Hematopoietic multipotent progenitor cell treated with erythropoietin and hydrocortisone succinate and interleukin-3 and kit ligand, for 15 days (in vitro differentiated cells): ENCODE measurements at places on chromosomes 4 and X.

DNA sequence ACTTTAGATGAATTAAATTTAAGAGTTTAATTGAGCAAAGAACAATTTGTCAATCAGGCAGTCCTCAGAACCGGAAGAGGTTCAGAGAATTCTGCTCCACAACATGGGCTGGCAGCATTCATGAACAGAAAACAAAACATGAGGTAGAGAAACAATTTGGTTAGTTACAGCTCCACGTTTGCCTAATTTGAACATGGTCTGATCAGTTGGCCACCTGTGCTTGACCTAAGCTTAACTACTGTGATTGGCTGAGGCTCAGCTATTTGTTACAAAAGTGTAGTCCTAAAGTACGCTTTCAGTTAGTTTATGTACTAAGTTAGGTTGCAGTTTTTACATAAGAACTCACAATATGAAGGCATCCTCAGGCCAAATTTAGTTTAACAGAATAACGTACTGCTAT, 258.6 kb downstream of the ADAM29 start:
- DNase-seq = no peak

DNA sequence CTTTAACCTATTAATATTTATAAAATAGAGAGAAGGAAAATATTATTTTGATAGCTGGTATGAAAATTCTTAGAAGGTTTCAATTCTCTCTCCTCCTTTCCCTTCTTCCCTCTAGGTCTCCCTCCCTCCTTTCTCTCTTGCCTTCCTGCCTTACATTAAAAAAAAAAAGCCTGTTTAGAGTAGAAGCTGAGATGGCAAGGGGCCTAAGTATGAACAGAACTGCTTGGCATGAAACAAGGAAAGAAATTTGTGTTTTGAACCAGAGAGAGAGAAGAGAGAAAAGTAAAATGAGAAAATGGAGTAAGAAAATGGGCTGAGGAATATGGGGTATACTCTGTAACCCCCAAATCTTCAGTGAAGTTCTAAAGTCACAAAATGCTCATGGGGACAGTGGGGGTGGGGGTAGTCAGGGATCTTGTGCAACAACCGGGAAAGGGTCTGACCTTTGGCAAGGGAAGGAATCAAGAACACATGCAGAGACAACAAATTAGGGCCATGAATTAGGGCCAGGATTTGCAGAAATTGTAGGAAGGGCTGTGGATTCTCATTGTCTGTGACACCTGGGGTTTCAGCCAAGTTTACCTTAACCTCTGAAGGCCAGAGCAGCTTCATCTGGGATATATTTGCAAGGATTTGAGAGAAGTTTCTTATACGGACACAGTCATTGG, 30.6 kb downstream of the SUPT20HL2 start:
- no peak for DNase-seq

DNA sequence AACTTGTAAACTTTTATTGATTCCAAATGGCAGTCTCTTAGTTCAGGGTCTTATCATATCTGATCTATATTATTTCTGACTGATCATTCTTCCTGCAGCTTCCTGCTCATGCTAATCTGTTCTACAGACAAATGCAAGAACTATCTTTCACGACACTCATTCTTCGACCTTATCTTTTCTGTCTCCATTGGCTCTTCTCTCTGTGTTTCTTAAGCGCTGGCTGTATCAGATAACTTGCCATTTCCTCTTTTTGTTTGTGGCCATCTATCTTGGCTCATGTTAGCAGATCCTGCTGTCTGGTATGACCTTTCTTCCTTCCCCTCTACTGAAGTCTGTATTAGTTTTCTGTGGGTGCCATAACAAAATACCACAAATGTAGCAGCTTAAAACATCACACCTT, 230.5 kb upstream of the PUDP start:
- no peak for DNase-seq

GRCh38 chr4:106208481-106209460, 107.2 kb downstream of the TBCK start:
- DNase-seq = no peak

DNA sequence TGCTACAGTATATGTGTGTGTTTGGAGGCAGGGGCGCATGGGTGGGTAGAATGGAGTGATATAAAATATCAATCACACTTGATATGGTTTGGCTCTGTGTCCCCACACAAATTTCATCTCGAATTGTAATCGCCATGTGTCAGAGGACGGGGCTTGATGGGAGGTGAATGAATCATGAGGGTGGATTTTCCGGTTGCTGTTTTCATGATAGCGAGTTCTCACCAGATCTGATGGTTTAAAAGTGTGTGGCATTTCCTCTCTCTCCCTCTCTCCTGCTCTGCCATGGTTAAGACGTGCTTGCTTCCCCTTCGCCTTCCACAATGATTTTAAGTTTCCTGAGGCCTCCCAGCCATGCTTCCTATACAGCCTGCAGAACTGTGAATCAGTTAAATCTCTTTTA, 14.8 kb downstream of the SOWAHB start:
- DNase-seq = no peak

DNA sequence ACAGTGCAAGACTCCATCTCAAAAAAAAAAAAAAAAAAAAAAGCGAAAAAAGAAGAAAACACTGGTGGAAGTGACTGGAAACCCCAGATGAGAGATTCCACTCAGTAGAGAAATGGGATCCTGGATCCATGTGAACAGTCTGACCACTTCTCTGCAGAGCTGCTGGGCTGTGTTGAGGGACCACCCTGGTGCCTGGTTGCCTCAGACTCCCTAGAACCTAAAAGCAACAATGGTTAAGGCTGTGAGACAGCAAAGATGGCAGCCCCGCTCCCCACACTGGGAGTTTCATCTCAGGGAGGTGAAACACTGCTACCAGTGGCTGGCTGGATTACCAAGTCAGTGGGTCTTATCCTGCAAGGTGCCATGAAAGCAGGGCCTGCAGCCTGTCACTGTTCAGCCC, 152.8 kb upstream of the ARSJ start:
- DNase-seq = no peak

DNA sequence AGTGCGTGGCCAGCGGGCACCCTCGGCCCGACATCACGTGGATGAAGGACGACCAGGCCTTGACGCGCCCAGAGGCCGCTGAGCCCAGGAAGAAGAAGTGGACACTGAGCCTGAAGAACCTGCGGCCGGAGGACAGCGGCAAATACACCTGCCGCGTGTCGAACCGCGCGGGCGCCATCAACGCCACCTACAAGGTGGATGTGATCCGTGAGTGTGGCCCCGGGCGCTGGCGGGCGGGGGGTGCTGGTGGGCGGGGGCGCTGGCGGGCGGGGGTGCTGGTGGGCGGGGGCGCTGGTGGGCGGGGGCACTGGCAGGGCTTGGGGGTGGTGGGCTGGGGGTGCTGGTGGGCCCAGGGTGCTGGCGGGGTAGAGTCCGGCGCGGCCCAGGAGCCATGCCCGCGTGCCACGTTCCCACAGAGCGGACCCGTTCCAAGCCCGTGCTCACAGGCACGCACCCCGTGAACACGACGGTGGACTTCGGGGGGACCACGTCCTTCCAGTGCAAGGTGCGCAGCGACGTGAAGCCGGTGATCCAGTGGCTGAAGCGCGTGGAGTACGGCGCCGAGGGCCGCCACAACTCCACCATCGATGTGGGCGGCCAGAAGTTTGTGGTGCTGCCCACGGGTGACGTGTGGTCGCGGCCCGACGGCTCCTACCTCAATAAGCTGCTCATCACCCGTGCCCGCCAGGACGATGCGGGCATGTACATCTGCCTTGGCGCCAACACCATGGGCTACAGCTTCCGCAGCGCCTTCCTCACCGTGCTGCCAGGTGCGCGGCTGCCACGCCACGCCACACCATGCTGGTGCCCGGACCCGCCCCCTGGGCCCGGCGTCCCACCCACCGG, 12.7 kb downstream of the FGFRL1 start:
- DNase-seq = no peak

DNA sequence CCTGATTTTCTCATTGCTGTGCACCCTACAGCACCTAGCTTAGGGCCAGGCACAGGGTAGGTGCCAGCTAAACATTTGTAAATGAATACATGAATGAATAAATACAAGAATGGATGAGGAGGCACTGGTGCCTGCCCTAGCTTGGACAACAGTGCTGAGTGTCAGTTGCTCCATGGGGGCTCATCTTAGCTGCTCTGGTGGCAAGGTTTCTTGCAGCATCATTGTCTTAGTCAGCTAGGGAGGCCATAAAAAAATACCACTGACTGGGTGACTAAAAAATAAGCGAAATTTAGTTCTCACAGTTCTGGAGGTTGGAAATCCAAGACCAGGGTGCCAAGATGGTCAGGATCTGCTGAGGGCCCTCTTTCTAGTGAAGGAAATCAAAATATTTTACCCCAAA, 31.2 kb downstream of the TMEM31 start:
- no peak for DNase-seq

GRCh38 chr4:15648600-15648999, 6.6 kb downstream of the FBXL5 start:
- DNase-seq = no peak
